Left cardiac atrium (tissue), 4 donors: ENCODE measurements at places on chromosomes 6 and 20. TPM values are rescaled to one million over a fixed set of nuclear protein-coding genes. Genes with fewer than 3 reads are reported as not detected.

DNA sequence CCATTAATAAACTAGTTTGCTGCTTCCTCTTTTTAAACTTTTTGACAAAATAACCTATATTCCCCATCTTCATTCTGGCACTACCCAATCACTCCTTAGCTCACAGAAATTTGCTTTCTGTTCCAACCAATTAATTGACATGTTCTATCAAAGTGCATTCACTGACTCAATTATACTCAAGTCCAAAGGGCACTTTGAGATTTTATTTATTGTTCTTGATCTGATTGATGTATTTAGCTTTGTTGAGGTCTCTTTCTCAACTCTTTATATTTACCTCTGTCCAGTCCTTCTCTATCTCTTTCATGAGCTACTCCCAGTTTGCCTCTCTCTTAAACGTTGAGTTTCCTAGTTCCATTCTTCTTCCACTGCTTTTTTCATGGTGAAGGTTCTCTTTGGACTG, 104.4 kb upstream of the TENT5A start:
- DNase-seq: no peak

- no peak for DNase-seq
Measured at GRCh38 chr20:14049111-14049510, 53.8 kb downstream of the MACROD2 start.

- DNase-seq: no peak
Measured at GRCh38 chr6:70903665-70904452, 53.0 kb downstream of the B3GAT2 start.

- no peak for DNase-seq
Measured at GRCh38 chr20:48601798-48602197, 226.0 kb downstream of the PREX1 start.

DNA sequence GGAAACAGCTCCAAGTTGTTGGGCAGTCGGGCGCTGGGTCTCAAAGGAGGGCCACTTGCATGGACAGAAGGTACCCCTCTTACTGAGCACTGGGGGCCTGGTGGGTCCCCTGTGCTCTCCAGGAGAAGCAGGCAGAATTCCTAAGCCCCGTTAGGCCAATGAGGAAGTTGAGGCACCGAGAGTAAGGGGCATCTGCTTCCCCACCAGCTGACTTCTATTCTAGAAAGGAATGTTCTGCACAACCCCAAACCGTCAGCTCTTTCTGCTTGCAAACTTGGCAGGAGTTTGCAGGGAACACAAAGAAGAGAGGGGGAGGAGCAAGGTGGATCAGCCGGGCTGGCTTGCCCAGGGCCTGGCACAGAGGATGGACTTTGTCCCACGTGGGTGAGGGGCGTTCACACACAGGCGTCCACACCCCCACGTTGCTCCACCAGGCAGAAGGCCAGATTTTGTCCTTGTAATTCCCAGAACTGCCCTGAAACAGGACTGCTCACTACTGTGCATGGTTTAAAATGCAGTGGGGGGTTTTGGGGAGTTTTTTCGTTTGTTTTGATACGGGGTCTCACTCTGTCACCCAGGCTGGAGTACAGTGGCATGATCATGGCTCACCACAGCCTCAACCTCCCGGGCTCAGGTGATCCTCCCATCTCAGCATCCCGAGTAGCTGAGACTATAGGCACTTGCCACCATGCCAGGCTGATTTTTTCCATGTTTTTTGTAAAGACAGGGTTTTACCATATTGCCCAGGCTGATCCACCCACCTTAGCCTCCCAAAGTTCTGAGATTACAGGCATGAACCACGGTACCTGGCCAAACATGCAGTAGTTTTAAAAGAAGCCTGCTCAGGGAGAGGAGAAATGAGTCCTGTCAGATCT, 93.3 kb downstream of the SNX5 start:
- DNase-seq: peak; percentile 82

DNA sequence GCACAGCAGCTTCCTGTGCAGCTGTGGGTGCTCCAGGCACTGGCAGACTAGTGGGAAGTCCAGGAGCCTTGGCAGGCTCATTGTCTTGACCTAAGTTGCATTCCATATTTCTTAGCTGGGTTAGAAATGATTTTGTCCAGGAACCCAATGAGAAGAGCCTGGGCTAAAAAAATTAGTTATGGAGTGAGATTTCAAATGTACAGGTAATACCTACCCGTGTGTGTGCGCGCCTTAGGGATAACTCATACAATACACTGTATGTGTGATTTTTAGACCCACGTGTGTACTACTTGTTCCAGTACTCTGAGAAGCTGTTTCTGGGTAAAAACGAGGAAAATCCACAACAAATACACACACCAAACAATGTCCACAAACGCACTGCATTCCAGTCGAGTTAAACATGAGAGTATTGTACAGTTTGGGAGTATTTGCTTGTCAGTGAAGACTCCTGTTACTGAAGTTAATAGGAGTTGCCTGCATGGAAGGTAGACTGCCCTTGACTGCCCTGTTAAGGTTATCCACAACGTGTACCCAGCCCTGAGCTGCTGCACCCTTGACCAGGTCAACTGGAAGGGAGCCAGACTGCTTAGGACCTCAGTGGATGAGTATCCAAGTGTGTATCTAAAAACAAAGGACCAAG, 1.4 kb downstream of the PAQR8 start:
- DNase-seq: no peak

- DNase-seq: no peak
Measured at GRCh38 chr6:111803804-111804203, 69.4 kb downstream of the FYN start.

- DNase-seq: no peak
Measured at GRCh38 chr6:48068278-48069251, 42.4 kb downstream of the PTCHD4 start.

GRCh38 chr6:117206944-117207687, 58.2 kb upstream of the VGLL2 start:
- no peak for DNase-seq

GRCh38 chr20:46967646-46968045, 73.0 kb downstream of the EYA2 start:
- no peak for DNase-seq

DNA sequence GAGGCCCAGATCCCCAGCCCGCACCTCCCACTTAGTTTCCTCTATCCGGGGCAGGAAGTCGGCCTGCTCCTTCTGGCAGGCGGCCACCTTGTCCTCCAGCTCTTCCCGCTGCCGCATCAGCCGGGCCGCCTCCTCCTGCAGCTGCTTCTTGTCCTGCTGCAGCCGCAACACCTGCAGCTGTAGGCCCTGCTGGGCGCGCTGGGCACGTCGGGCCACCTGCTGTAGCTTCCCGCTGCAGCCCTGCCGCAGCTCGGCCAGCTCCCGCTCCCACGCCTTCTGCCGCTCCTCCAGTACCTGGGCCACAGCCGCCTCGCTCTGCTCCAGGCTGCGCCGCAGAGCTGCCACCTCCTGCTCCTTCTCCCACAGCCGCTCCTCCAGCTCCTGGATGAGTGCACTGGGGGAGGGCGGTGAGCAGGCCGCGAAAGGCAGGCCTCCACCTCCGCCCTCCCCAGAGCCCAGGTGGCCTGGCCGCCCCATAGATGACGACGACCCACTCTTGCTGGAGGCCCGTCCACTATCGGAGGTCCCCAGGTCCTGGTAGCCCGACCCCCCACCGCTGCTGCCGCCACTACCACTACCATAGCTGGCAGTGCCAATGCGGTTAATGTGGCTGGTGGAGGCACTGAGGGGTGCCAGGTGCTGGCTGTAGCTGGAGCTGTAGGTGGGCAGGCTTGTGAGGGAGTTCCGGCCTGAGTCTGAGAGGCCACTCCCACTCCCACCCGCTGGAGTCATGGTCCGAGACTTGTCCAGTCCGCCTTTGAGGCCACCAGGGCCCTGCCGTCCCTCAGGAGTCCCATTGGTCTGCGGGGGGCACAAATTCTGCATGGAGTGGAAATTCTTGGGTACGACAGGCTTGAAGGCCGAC, 6.0 kb upstream of the FASTKD5 start:
- peak; percentile 70 for DNase-seq

DNA sequence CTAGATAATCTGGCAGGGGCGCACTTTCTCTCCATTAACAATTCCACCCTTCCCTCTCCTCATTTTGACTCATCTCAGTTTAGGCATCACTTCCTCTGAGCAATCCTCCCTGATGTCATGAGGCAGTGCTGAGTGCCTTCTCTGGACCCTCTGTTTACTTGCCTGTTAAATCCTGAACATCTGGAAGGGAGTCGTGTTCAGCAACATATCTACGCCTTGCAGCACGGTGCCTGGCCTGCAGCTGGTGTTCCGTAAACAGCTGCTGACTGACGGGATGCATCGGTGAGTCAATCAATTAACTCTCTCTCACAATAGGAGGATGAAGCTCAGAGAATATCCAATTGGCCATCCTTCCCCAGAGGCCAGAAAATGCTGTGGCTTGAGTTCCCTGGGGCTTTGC, 613.5 kb downstream of the PTPRT start:
- no peak for DNase-seq

- DNase-seq: no peak
Measured at GRCh38 chr6:64580346-64580745, 944.7 kb downstream of the PHF3 start.

DNA sequence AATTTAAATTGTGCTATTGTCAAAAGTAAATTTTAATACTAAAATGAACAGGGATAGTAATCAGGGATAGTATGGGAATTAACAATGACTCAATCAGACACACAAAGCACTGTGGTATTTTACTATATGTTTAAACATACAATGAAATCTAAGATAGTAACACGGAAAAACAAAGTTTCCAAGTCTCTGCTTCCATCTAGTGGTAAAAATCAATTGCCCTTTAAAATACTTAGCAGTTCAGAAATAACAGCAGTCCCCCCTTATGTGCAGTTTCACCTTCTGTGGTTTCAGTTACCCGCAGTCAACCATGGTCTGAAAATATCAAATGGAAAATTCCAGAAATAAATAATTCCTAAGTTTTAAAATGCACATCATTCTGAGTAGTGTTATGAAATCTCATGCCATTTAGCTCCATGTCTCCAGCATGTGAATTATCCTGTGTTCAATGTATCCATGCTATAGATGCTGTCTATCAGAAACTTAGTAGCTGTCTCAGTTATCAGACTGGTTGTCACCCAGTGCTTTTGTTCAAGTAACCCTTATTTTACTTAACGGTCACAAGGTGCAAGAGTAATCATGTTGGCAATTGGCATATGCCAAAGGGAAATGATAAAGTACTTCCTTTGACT, 58.5 kb downstream of the AHI1 start:
- DNase-seq: no peak

- DNase-seq: no peak
Measured at GRCh38 chr6:119966484-119966883, 616.9 kb upstream of the MAN1A1 start.

- DNase-seq: no peak
Measured at GRCh38 chr6:23620911-23621401, 505.1 kb upstream of the NRSN1 start.

DNA sequence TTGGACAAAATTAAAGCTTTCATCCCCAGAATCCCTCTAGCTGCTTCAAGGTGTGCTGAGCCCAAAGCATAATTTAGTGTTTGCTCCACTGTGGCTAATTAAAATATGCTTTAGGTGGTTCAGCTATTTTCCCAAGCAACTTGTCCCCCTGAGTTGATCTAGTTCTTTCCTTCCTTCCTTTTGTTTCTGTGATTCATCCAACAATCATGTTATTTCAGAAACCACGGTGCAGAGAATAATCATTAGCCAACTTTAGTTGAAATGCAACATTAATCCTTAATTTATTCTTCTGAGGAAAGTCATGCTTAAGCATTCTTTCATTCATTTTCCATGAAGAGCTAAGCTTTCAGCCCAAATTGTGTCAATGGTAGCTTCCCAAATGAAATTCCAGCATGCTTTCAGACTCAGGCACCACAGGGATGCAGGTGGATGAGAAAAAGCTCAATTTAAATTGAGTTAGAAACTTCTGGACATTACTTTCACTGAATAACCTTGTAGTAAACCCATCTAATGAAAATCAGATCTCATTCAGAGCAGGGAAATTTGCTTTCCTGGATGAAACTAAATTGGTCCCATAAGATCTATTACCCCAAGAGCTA, 209.0 kb upstream of the NT5E start:
- DNase-seq: no peak

DNA sequence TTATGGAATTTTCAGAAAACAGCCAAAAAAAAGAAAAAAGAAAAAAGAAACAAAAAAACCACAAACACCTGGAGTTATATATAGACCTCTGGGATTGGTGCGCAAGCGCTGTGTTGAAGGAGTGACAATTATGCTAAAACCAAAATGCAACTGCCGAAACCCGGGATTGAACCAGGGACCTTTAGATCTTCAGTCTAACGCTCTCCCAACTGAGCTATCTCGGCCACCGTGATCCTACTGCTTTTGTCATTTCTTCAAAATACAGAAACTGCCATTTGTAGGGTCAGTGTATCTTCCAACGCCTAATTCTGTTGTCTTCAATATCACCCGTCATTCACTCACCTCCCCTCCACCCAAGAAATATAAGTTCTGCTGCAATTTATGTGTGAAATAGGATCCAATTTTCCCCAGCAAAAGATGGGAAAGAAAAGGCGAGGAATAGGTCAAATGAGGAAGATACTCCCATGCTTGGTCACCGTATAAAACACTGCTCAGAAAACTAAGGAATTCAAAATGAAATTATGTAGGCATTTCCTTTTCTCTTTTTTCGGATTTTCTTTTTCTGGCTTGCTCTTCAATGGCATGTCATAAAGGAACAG, 116.0 kb downstream of the TRIM27 start:
- DNase-seq: no peak

GRCh38 chr6:167454003-167454402, 129.1 kb downstream of the TTLL2 start:
- DNase-seq: no peak

GRCh38 chr20:7146552-7147219, 379.2 kb downstream of the BMP2 start:
- no peak for DNase-seq

DNA sequence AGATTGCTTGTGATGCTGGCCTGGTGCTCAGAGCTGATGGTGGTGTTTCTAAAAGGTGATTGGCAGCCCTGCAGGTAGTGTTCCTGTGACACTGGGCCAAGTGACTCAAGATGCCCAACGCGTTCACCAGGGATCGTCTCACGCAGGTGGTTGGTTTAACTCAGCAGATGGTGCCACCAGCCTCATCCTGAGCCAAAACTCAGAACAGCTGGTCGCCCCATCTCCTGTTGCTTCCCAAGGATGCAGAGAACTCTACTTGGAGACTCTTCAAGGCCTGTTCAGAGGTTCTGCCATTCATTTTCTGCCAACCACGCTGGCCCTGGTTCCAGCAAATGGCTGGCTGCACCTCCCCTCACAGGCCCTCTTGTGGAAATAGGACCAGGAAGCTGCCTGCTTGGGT, 394.4 kb downstream of the CDH26 start:
- DNase-seq: no peak

- DNase-seq: no peak
Measured at GRCh38 chr6:42349753-42350511, 101.8 kb downstream of the TRERF1 start.

- DNase-seq: no peak
Measured at GRCh38 chr20:50282592-50283241, 92.1 kb downstream of the CEBPB start.

SLC16A10 gene
- 9.5 TPM for total RNA-seq

ELOVL4 gene
- 0.58 TPM for total RNA-seq

TREML2 gene
- total RNA-seq: 0.13 TPM

NKAPL gene
- total RNA-seq: 6.1 TPM

AMD1 gene
- total RNA-seq: 38.6 TPM

ANGPT4 gene
- 0.27 TPM for total RNA-seq

BHLHE23 gene
- not detected for total RNA-seq

COL20A1 gene
- total RNA-seq: not detected
